Head of caudate nucleus (tissue), 42 donors: ENCODE measurements at places on chromosomes 7 and 10.

- no peak for DNase-seq
Observed at GRCh38 chr10:125396676-125397075, 236.3 kb upstream of the CTBP2 start.

DNA sequence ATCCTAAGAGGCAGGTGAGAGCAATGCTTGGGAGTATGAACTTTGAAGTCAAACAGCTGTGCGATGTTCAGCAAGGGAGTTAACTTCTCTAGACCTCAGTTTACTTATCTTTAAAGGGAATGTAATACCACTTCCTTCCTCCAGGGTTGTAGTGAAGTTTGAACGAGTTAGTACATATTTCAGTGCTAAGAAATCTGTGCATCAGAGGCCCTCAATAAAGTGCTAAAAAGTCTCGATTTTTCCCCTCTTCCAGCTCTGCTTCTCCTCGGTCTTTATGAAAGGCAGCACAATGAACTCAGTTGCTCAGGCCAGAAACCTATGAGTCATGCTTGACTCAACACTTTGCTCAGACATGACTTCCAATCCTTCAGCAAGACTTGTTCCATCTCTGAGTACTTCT lies 418.9 kb downstream of the MDFIC start:
- DNase-seq, result no peak

- DNase-seq, result no peak
Observed at GRCh38 chr7:43119371-43120075, 7.1 kb downstream of the HECW1 start.

GRCh38 chr10:75600833-75601232 lies 169.4 kb downstream of the LRMDA start:
- no peak for DNase-seq

DNA sequence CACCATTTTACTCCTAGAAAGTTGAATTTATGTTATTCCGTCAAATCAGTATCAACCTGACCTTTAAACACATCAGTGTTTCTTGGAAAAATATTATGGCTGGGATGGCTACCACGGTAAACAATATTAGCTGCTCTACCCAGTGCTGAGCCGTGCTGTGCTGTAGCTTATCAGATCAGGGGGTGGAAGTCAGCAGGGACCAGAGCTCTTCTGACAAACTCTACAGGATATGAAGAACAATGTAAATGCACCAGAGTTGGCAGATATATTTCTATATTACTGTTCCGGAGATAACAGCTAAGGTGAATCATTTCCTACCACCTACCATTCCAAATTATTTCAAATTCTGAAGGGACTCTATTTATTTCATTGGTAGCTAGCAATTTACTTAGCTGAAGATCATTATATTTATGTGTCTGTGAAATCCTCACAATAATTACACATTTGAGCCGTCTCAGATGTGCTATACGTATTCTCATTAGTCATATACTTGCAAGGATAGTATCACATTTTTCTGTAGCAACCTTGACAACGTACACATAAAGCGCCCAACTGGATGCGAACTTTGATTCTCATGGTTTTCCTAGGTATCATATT lies 76.5 kb downstream of the TEX36 start:
- no peak for DNase-seq

DNA sequence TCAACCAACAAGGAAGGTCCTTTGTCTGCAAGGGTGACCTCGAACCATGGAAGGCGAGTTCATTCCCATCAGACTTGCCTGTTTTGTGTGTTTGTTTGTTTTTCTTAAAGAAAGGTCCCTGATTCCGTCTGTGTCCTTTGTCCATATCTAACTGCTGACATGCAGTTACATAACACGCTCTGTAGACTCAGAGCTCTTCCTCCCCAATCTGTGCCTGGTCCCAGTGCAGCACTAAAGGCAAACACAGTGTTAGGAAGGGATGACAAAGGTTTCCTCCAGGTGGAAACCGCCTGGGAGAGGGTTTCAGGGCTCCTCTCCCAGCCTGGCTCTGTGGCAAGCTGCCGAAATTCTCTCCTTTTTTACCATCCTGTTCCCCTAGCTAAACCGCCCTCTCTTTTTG lies 13.4 kb downstream of the JCAD start:
- no peak for DNase-seq

DNA sequence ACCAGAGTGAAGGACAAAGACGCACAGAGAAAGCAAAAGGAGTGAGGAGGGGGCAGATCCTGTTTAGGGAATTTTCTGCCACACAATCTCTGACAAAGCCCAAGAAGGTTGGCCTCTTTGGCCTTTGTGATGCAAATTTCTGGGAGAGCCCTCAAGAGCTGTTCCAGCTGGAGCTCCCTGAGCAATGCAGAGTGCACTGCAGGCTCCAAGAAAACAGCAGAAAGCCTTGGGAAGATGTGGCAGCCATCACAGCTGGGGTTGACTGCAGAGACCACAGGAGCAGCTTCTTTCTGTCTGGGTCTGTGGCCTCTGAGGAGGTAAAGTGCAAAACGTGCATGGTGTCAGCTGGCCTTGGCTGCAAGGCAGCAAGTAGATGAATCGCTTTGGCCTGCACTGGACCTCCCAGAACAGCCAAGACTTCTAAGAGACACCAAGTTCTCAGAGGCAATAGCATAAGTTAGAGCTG lies 200.2 kb downstream of the ELMO1 start:
- no peak for DNase-seq
